ENCODE measurements at places on chromosomes 2 and 18.

DNA sequence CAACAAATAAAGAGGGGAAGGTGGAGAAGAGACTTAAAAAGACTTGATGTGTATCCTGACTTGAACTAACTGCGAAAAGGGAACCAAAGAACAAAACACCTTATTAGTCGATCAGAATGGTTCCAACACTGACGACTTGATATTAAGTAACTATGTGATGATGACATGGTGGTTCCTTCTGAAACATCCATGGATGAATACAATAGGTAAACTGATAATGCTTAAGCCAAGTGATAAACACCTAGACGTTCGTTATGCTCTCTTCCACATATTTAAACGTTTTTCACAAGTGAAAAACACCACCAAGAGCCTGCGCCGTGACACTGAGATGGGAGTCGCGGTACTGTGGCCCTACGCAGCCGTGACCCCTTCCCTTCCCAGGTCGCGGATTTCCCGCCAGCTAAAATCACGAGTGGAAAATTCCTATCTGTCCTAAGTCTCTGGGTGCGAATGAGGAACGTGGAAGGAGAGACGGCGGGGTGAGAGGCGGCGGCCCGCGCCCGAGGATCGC lies 797 bp downstream of the TTC32 start:
- peak; percentile 34 for DNase-seq

GRCh38 chr2:186256540-186256939 lies 229.5 kb upstream of the ZC3H15 start:
- peak; percentile 35 for DNase-seq

DNA sequence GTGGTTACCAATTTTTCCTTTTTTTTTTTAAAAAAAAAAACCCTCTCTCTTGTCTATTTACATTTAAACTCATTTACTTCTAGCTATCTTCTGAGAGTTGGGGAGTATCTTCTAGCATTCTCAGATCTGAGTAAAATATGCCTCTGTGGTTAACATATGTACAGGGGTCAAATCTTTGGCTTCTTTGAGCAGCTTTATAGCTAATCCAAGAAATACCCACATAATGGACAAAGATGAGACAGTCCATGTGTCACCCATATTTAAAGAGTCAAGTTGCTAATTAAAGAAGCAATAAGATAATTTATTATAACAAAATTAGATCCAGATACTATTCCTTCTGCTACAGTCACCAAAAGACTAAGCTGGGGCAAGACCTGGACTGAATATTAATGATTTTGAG lies 139.0 kb upstream of the HNRNPA3 start:
- DNase-seq: no peak

GRCh38 chr2:66523377-66523969 lies 88.5 kb downstream of the MEIS1 start:
- DNase-seq: no peak

DNA sequence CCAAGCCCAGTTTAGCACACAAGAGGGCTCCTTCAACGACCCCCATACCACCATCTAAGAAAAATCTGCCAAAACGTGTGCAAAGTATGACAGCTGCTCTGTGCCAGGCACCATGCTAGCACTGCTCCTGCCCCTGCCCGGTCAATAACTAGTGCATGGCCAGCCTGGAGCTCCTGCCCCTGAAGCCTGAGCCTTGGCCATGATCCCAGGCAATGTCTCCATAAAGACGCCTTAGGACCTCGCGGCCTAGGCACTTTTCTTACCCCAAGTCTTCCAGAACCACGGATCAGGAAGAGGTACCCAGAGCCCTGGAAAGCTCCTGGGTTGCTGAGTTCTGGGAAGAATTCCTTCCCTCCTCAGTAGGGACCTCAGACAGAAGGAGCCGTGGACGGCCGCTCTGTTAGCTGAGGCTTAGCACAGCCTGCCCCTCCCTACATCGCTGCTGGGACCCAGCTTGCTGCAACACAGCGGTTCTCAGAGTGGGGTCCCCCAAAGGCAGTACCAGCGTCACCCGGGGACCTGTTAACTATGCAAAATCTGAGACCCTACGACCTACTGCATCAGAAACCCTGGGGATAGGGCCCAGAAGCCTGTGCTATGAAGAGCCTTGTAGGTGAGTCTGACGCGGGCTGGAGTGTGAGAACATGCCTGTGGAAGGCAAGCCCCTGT lies 117.8 kb upstream of the TWIST2 start:
- no peak for DNase-seq

DNA sequence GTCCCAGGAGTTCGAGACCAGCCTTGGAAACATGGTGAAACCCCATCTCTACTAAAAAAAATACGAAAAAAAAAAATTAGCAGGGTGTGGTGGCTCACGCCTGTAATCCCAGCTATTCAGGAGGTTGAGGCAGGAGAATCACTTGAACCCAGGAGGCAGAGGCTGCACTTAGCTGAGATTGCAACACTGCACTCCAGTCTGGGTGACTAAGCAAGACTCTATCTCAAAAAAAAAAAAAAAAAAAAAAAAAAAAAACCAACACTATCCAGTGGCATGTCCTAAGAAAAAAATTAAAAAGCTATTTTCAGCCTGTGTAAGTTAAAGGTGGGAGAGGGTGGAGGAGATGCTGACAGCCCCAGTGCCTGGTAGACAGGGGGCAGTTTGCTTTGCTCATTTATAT lies 32.2 kb upstream of the REL start:
- no peak for DNase-seq

DNA sequence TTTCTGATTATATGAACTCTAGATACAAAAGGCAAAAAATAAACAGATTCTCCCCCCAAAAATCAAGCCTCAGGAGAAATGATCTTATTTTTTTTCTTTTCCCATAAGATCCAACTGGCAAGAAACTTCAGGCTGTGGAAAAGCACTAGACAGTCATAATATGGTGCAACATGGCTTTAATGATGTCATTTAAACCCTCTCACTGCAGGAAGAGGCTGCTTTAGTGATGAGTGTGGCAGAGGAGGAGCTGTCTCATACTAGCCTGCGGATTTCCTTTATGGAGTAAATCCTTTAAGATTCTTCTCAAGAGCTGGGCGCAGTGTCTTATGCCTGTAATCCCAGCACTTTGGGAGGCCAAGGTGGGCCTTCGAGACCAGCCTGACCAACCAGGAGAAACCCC lies 83.3 kb upstream of the CD28 start:
- no peak for DNase-seq

DNA sequence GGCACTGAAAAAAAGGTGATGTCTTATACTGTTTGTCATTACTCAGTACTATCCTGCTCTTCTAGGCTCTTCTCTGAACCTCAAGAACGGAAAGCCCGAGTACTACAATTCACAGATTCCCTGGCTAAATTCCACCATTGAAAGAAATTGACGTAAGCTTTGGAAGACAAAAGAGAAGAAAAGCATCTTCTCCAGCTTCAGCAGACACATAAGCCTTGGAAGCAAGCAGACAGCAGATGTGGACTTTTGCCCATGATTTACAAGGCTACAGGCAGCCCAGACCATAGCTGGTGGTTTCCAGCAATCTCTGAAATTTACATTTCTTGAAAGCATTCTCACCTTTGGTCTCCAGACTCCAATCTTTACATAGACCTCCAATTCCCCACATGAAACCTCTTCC lies 289.0 kb downstream of the C1D start:
- DNase-seq: no peak

DNA sequence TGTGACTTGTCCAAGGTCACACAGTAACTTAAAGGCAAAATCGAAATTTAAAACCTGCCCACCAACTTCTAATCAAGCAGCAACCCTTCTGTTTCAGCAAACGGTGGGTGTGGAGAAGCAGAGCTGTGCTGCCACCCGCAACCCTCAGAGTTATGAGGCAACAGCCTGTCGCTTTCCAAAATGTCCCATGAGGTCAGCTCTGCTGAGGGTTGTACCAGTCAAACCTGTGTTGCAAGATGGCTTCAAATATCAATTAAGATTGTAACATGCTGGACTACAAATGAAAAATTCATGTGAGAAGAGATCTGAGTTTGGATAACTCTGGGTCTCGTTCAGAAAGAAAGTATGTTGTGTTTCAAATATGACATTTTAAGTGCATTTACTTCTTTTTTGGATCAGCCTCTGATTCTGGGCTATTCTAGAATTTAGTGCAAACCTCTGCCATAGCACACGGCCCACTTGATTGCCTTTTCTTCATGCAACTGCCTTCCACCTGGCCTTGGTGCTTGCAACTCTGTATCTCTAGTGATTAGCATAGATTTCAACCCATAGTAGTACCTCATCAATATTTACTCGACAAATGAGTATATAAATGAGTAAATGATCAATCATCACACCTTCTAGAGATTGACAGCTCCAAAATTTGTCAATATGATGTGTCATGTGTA lies 69.3 kb downstream of the TIMM21 start:
- DNase-seq: no peak

- DNase-seq: no peak
Observed at GRCh38 chr2:191202209-191202721, 42.9 kb upstream of the MYO1B start.

GRCh38 chr18:62999392-62999791 lies 284.1 kb downstream of the PHLPP1 start:
- DNase-seq: no peak

GRCh38 chr2:174888646-174889271 lies 116.4 kb downstream of the CHN1 start:
- no peak for DNase-seq

GRCh38 chr2:161344692-161345091 lies 36.5 kb downstream of the PSMD14 start:
- DNase-seq: no peak

DNA sequence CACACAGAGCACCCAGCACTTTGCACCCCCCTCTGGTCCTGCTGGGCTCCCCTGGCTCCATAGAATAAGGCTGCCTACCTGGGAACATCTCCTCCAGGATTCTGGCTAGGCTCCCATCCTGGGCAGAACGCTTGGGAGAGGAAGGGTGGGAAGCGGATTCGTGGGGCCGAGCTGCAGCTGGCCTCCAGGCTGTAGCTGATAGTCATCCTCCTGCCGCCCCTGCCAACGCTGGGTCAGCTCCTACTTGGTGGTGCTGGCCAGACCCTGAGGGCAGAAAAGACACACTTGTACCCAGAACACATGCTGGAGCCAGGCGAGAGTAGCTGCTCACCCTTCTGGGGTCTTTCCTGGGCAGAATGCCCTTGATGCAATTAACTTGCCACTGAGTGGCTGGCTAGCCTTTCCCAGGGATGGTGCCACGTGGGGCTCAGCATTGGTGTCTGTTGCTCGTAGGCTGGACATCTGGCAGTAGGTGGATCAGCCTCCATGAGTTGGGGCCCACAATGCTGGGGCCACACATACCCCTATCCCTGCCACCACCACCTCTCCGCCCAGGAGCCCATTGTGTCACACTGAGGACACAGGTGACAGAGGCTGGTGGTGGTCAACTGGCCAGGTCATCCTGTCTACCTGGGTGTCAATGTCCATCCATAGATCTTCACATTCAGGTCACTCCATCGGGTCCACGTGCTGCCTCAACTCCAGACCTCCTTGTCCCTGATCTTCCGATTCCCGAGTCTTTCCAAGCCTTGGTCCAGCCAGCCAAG lies 112.8 kb downstream of the NDUFA10 start:
- no peak for DNase-seq

DNA sequence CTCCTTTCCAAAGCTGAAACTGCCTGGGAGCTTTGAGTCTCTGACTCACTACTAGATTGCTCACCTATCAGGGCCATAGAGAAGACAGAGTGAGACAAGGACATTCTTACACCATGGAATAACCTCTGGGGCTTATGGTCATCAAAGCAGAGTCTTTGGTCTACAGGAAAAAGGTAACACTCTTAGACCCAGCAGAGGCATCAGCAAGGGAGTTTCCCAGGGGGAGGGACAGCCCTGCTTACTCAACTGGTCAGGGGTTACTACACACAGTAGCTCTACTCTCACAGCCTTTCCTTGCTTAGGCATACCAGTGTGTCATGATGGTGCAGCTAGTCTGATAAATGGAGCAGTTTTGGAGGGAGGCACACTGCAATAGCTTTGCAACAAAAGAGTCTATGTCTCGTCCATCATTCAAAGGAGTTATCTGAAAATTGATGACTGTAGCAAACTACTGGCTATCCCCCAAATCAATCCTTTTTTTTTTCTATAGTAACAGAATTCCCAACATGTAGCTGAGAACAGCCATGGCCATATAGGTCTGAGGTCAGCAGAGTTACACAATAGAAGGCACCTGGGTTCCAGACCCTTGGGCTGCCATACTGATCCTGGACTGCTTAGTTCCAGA lies 22.4 kb upstream of the CD28 start:
- DNase-seq: no peak

GRCh38 chr2:43054367-43054766 lies 172.0 kb downstream of the ZFP36L2 start:
- DNase-seq: no peak

DNA sequence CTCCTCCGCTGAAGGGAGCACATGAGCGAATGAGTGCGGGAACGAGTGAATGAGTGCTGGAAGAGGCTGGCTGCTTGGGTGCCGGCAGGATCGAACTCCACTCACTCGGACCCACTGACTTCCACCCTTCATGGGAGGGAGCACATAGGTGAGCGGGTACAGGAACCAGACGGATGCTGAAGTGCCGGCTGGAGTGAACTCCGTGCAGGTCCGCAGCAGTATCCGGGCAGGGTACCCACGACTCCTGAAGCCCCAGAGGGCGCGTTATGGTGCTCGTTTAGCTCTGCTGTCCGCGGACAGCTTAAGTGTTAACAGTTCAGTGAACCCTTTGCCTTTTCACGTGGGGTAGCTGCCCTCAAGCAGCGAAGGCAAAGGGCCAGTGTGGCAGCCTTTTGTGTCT lies 23.2 kb downstream of the RPRM start:
- no peak for DNase-seq

DNA sequence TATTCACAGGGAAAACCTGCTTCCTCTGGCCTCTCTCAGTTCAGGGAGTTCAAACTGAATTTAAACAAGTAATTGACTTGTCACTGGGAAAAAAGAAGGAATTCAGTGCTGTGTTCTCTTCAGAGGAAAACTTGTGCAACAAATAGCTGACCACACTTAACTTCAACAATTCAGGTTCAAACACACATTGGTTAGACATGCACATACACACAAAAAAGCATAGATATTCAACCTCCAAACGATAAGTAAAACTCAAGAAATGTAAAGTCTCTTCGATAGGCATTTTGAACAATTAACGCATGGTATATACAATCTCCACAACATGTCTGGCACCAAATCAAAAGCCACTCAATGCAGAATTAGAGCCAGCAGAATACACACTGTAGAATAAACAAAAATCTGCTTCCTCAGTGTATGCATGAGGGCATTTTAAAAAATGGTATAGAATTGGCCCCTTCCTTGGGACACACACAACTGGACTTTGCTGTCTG lies 269.0 kb downstream of the TCF4 start:
- DNase-seq: no peak

DNA sequence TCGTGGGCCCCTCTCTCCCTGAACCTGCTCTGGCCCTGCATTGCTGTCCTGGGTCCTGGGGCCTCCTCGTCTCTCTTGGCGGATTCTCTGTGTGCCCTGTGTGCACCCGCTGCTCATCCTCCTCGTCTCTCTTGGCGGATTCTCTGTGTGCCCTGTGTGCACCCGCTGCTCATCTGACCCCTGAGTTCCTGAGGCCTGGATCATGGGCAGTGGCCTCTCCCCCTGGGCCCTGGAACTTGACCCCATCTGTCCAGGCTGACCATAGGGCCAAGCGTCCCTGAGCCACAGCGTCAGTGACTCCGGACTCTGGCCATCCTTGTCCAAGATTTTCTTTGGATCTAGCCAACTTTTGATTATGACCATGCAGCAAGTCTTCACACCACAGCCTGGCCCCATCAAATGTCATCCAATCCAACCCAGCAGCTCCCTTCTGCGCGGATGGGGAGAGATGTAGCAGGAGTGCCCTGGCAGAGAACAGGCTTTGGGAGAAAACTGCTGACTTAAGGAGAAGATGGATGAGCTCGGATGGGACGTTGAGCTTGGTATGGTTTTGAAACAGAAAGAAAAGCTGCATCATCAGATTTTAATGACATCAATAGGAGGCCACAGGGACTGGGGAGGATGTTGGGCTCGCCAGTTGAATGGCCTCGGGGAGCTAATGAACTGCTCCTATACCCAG lies 455.1 kb upstream of the HS6ST1 start:
- DNase-seq: no peak
